NCI-H2029 treated with DMSO at 0.1 percent for 48 hours (cell line): ENCODE measurements at places on chromosomes 7 and 10.
A peak's percentile ranks its signal among the peaks of the same experiment; 100 is the strongest.

- DNase-seq, result no peak
Measured at GRCh38 chr10:86970982-86971231, 2.6 kb downstream of the ADIRF start.

- no peak for DNase-seq
Measured at GRCh38 chr10:59823111-59823510, 69.9 kb upstream of the MRLN start.

GRCh38 chr10:96719200-96719599 is 1.1 kb downstream of the PIK3AP1 start:
- DNase-seq, result peak; percentile 97

- peak; percentile 17 for DNase-seq
Measured at GRCh38 chr7:91089382-91089963, 174.8 kb upstream of the FZD1 start.

- DNase-seq, result no peak
Measured at GRCh38 chr10:87799860-87800259, 18.2 kb downstream of the ATAD1 start.

DNA sequence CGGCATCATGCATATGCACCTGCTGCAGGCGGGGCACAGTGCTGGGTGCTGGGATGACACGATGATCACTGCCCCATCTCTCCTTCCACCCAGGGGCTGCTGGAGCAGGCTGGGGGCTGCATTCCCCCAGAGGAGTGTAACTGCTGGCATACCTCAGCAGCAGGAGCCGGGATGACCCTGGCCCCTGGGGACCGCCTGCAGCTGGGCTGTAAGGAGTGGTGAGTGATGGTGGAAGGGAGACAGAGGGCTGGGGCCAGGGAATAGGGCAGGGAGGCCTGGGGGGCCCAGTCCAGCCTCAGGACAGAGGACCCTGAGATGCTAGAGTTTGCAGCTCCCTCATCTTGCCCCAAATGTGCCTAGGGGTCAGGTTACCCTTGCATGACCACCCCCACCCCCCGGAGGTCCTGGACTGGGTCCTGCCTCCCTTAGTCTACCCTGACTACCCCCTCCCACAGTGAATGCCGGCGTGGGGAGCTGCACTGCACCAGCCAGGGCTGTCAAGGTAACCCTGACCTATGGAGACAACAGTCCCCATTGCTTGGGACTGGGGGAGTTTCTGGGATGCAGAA is 14.5 kb upstream of the ZNF862 start:
- no peak for DNase-seq
